LoVo (cell line): ENCODE measurements at places on chromosomes 16 and 17.

- DNase-seq = peak; percentile 92
Observed at GRCh38 chr16:83952940-83953795, at the start of gene OSGIN1. Gene OSGIN1 (plus strand): TSS chr16:83953240. CDS start chr16:83957672, 4,432 bp downstream.

DNA sequence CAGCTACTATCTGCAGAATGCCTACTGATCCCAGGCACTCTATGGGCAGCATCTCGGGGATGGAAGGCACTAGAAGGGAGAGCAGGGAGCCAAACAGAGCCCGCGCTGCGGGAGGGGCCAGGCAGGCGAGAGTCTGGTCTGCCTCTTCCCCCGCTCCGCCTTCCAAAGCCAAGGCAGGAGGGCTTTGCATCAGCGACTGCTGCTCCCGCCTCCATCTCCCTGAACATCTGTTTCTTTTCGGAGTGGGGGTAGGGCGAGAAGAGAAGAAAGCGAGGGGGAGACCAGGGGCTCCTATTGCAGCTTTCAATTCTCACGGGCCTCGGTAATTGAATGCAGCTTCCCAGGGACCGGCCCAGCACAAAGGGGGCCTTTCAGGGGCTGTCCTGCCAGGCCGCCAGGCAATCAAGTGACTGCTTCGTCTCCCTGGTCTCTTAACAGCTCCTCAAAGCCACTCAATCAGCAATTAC, 31.4 kb upstream of the CDC42EP4 start:
- DNase-seq = no peak

- DNase-seq = no peak
Observed at GRCh38 chr17:76164331-76164730, 23.3 kb upstream of the FOXJ1 start.

- DNase-seq = no peak
Observed at GRCh38 chr17:37360632-37361031, 15.2 kb upstream of the C17orf78 start.

GRCh38 chr16:29230671-29231096, 175.8 kb downstream of the NPIPB11 start:
- DNase-seq = no peak

DNA sequence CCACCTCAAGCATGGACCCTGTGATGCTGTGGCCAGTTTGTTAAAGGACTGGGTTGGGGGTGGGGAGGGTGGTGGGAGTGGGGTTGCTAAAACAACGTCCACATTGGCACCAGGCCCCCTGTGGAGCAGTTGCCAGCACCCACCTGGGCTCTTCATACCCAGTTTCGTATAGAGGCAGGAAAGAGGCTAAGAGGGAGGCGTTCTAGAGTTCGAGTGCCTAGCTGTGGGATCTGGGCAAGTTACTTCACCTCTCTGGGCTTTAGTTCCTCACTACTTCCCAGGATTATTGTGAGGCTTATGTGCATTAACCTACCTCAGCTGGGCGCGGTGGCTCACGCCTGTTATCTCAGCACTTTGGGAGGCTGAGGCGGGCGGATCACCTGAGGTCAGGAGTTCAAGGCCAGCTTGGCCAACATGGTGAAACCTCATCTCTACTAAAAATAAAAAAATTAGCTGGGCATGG, 1.4 kb downstream of the MFAP4 start:
- no peak for DNase-seq

GRCh38 chr17:77208217-77208808, 67.5 kb downstream of the SEC14L1 start:
- DNase-seq = no peak

DNA sequence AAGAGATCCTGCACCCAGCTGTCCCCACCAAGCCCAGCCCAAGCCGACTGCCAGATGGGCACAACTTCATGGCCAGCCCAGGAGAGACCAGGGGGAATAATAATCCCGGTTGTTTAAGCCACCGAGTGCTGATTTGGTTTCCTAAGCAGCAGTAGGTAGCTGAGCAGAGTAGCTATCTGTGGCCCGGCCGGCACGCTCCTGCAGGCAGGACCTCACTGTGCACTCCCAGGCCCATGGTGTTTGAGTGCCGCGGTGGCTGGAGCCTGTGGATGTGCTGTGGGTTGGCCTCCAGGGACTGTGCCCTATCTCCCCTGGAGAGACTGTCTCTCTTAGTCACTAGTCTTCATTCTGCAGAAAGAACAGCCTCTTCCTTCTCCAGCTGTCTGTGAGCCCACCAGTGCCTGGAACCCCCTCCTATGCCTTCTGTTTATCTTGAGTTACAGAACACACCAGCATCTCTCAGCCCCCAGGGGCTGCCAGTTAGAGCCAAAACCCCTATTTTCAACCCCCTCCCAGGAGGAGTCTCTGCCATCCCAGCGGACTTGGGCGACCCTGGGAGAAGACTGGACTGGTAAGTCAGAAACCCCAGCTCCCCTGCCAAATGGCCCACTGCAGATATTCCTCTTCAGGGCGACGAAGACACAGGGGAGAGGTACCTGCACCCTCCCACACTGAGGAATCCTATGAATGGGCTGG, 152.0 kb downstream of the SDK2 start:
- no peak for DNase-seq

- DNase-seq = no peak
Observed at GRCh38 chr17:57425431-57425830, 169.1 kb downstream of the MSI2 start.

DNA sequence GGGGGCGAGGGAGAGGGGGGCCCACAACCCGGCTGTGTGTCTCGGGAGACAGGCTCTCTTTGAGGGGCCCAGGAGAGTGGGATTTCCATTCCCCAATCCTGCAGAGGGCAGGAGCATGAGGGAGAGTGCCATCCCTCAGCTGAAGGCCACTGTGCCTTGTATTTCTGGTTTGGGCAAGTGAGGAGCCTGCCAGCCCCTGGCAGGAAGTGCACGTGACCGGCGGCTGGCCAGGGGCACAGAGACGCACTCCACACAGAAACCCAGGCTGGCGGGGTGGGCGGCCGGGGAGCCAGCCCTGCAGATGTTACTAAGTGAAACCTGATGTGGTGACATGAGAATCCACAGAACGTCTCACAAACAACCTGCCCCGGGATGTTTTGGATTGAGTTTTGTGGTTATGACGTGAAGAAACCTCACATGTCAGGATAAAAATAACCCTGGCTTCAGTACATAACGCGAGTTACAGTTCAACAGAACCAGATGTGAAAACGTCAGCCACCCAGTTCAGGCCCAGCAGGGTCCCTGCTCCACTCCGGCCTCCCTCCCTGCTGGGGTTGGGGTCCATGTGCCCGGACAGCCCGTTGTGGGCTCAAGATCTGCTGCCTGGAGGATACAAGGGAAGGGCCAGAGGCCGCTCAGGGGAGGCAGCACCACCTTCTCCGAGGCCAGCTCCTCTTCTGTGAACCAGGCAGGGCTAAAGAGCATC, 51.7 kb upstream of the MTSS2 start:
- no peak for DNase-seq

DNA sequence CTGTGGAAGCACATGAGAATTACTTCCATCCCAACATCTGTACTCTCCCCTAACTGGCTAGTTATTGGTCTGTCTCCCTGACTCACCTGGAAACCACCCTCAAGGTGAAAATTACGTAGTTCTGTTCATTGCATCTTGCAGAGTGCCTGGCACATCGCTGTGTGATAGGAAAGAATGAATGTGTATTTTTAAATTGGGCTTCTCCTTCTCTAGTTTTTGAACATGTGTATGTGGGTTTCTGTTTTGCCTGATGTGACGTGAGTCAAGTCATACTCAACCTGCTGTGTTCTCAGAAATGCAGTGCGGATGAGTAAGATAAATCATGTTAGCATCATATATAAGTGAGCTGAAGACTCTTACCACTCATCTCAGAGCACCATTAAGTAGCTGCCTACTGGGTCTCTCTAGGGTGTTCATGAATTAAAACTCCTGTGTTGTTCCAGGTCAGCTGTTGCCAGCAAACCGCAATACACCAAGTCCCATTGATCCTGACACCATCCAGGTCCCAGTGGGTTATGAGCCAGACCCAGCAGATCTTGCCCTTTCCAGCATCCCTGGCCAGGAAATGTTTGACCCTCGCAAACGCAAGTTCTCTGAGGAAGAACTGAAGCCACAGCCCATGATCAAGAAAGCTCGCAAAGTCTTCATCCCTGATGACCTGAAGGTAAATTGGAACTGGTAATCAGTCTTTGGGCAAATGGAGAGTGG, 50.2 kb downstream of the HLF start:
- no peak for DNase-seq

GRCh38 chr17:78263063-78263735, 31.8 kb downstream of the TMEM235 start:
- DNase-seq = no peak

GRCh38 chr16:58249780-58250478, 44.9 kb downstream of the PRSS54 start:
- DNase-seq = peak; percentile 91

DNA sequence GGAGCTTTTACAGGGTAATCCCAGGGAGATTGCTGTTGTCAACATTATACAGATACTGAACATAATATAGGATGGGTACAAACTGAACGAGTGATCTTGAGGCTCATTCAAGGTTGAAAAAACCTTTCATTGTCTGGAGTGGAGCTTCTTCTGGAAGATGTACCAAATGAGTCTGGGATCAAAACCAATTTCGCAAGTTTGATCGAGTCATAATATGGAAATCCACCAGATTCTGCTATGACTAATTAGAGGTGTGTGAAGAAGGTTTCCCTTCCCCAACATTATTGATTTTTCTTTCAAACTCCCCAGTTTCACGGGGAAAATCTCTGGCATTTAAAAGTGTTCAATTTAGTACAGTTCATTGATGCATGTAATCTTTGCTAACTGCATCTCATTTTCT, 324.1 kb downstream of the ZFHX3 start:
- DNase-seq = no peak

DNA sequence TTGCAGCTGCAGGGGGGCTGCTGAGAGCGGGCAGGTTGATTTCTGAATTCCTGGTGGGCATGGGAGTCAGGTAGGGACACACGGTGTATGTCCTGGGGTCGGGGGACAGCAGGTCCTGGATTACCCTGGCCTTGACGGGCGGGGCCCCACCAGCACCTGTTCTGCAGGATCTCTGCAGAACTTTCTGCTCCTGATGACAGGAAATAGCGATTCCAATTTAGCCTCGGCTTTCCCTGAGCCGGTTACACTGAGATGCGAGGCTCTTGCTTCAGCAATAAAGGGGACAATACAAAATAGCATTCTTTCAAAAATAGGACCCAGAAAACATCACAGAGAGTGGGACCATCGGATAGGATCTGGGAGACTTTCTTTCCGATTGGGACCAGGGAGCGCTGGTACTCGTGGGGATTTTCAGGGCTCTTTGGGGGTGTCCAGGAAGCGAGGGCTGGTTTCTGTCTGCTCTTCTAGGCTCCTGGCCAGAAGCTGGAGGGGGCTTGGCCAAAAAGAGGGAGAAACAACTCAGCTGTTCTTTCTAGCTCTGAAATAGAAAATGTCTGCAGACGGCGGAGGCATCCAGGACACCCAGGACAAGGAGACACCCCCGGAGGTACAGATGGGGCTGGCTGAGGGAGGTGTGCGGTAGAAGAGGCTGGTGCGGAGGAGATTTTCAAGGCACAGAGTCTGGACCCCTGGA, 642 bp downstream of the ZNF205 start:
- DNase-seq = no peak

- no peak for DNase-seq
Observed at GRCh38 chr16:89194340-89195311, 5.7 kb downstream of the SLC22A31 start.

GRCh38 chr16:88023366-88023765, 72.1 kb downstream of the BANP start:
- no peak for DNase-seq

DNA sequence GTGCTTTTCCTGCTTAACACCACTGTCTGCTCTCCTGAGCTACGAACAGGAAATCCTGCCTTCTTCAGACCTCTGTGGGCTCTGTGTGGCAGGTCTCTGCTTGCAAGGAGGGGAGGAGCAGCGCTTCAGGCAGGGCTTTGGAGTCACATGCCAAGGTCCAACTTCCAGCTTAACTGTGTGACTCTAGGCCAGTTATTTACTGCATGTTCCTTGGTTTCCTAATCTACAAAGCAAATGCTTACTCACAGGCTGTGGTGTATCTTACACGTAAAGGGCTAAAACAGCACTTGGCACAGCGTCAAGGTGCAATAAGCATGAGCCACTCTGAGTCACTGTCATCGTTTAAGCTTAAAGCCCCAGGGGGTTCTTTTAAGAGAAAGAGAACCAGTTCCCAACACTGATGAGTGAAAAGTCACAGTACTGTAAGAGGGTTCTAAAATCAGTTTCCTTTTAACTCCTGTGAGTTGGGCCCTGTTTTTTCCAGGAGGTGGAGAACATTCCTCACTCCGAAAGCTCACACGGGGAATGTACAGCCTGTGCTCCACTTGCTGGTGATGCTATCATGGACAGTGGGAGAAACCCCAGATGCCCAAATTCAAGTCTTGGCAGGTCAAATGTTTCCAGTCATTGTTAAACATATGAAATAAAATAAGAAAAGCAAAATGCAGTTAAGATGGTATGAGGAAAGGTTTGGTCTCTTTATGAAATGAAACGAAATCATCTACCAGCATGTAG, 54.1 kb upstream of the BCAR1 start:
- peak; percentile 98 for DNase-seq

DNA sequence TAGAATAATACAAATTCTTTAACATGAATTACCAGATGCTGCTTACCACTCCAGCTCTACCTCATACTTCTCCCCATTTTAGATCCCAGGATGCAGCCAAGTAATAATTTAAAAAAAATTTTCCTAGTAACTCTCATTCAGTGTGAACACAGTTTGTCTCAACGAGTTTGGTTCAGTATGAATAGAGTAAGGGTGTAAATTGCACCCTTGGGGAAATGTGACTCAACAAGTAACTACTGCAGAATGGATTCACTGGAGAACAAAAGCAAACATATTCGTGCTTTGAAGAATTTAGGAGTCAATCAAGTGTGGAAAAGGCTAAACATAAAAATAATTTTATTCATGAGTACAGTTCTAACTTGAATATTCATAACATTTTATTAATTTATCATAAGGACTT, 23.0 kb downstream of the KCNJ16 start:
- no peak for DNase-seq

DNA sequence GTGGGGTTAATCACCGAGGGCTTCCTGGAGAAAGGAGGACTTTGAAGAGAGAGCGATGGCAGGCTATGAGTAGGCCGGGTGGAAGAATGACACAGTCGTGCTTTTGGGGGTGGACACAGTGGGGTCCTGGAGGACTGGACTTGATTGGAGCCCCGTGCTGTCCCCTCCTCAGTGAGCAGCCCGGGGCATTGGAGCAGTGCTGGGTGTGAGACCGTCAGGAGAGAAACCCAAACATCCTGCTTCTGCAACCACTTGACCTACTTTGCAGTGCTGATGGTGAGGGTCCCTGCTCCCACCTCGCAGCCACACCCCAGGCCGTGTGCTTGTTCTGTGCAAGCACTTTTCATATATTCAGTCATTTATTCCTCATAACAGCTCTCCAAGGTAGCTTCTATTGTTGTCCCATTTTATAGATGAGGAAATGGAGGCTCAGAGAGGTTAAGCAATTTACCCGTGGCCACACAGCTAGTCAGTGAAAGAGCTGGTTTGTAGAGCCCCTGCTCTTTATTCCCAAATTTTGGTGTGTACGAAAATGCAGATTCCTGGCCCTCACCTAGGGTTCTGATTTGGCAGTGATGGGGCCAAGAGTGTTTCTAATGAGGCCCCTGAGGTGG, 11.7 kb upstream of the ADGRG3 start:
- no peak for DNase-seq

GRCh38 chr17:53765609-53766008, 57.1 kb upstream of the KIF2B start:
- DNase-seq = no peak

- no peak for DNase-seq
Observed at GRCh38 chr16:50884066-50884860, 142.4 kb downstream of the CYLD start.

GRCh38 chr16:86121374-86122010, 222.5 kb downstream of the IRF8 start:
- DNase-seq = no peak

- DNase-seq = no peak
Observed at GRCh38 chr16:35570946-35571345, 2111.5 kb downstream of the TP53TG3F start.
